ENCODE measurements at places on chromosomes 2 and 18.

DNA sequence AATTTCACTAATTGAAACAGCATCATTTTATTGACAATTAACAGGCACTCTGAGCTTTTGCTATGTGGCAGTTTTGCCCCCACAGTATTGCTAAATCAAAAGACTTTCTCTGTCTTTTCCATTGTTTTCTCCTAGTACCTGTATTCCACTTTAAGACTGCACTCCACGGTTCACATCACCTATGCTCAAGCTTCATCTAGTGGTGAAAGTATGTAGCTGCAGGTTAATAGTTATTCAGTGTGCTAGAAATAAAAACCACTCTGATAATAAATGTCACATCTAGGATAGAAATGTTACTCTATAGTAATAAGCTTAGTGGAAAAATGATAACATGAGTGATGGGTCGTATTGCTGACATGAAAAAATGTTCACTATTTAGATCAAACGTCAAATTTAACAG is 24.6 kb downstream of the ARL6IP6 start:
- DNase-seq: no peak
- H3K27me3 ChIP-seq: no peaks in the 10 kb centered on the region
- no peaks in the 10 kb centered on the region for H3K4me1 ChIP-seq
- peaks cover 5% of the 10 kb centered on the region for H3K36me3 ChIP-seq
- H3K4me3 ChIP-seq: no peak overlapping the region

- no peaks in the 10 kb centered on the region for H3K36me3 ChIP-seq
- DNase-seq: no peak
- H3K27me3 ChIP-seq: no peaks in the 10 kb centered on the region
- H3K27ac ChIP-seq: no peak overlapping the region
- H3K4me3 ChIP-seq: no peak overlapping the region
- H3K4me1 ChIP-seq: no peaks in the 10 kb centered on the region
Observed at GRCh38 chr2:215830304-215830703, 183.0 kb downstream of the MREG start.

- H3K27ac ChIP-seq: no peak overlapping the region
- no peak for DNase-seq
- H3K27me3 ChIP-seq: no peaks in the 10 kb centered on the region
- no peaks in the 10 kb centered on the region for H3K36me3 ChIP-seq
- H3K4me1 ChIP-seq: no peaks in the 10 kb centered on the region
Observed at GRCh38 chr2:20868377-20868776, 45.5 kb upstream of the LDAH start.

GRCh38 chr18:34808389-34808788 is 98.3 kb downstream of the DTNA start:
- no peaks in the 10 kb centered on the region for H3K36me3 ChIP-seq
- no peaks in the 10 kb centered on the region for H3K4me1 ChIP-seq
- H3K27ac ChIP-seq: no peak overlapping the region
- H3K4me3 ChIP-seq: no peak overlapping the region

DNA sequence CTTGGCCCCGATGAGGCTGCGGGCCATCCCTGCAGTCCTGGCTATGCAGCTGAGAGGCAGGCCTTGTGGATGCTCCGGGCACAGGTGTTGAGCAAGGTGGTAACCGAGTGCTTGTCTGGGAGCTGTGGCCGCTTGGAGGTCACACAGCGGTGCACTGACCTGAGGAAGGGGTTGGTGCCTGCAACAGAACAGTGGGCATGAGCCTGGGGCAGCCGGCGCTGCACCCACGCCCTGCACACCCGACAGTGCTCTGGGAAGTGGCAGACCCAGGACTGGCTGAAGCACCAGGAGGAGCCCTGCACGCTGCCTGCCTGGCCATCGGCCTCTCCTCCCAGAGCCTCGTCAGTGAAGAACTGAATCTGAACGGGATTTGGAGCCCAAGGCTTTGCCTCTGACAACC is 8.2 kb upstream of the POTEE start:
- no peaks in the 10 kb centered on the region for H3K36me3 ChIP-seq
- no peak overlapping the region for H3K27ac ChIP-seq
- no peaks in the 10 kb centered on the region for H3K4me1 ChIP-seq
- no peak overlapping the region for H3K4me3 ChIP-seq
- DNase-seq: no peak

- H3K27me3 ChIP-seq: no peaks in the 10 kb centered on the region
- no peaks in the 10 kb centered on the region for H3K36me3 ChIP-seq
- H3K4me3 ChIP-seq: no peak overlapping the region
- DNase-seq: no peak
Observed at GRCh38 chr2:167198009-167198408, 309.7 kb downstream of the XIRP2 start.

DNA sequence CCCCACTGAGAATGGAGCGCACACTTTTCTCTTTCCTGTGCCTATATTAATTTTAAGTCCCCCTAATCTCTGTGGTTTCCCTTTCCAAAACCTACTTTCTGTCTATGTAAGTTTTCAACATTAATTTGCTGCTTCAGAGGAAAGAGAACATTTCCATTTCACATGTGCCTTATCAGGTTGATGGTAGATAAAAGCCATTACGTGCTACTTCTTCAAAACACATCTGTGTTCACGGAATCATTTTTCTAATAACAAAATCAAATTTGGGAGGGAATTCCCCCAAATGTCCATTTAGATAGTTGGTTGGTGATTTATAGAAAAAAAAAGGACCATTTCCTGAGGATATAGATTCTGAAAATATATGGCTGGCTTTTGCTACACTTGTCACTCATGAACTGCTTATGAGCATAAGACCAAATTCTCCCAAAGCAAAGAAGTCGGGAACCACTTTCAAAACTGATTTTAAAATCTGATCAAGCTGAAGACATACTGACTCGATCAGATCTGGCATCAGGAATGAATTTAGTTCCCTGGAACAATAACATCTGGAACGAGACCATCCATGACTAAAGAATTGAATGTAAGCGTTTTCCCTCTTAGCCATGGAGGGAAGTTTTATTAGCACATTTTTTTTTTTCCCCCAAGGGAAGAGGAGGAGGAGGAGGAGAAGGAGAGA is 8.2 kb downstream of the PTGR3 start:
- H3K4me1 ChIP-seq: peaks cover 2% of the 10 kb centered on the region
- H3K27me3 ChIP-seq: peaks cover 27% of the 10 kb centered on the region
- H3K4me3 ChIP-seq: no peak overlapping the region
- H3K27ac ChIP-seq: no peak overlapping the region
- DNase-seq: no peak
- H3K36me3 ChIP-seq: no peaks in the 10 kb centered on the region

- H3K27me3 ChIP-seq: no peaks in the 10 kb centered on the region
- no peaks in the 10 kb centered on the region for H3K36me3 ChIP-seq
- no peak overlapping the region for H3K4me3 ChIP-seq
- H3K27ac ChIP-seq: no peak overlapping the region
Observed at GRCh38 chr2:69692424-69692823, 48.9 kb upstream of the AAK1 start.

DNA sequence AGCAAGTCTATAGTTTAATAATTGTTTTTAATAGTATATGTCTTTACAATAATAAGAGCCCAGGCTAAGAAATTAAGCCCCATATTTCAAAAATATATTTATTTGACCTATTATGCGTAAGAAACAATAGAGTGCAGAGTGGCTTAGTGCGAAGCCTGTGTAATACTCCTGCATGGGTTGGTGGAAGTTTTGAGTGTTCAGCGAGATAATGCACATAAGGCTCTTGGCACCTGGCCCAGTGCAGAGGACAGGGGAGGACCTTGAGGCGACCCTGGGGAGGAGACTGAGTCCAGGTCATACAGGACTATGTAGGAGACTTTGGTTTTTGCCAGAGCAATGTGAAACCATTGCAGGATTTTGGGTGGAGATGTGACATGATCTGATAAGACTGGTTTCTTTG is 132.4 kb upstream of the ST6GAL2 start:
- H3K4me1 ChIP-seq: no peaks in the 10 kb centered on the region
- no peak overlapping the region for H3K4me3 ChIP-seq
- H3K27me3 ChIP-seq: no peaks in the 10 kb centered on the region
- H3K27ac ChIP-seq: no peak overlapping the region
- H3K36me3 ChIP-seq: no peaks in the 10 kb centered on the region

- no peak for DNase-seq
- H3K4me3 ChIP-seq: no peak overlapping the region
- H3K36me3 ChIP-seq: no peaks in the 10 kb centered on the region
- H3K27me3 ChIP-seq: no peaks in the 10 kb centered on the region
Observed at GRCh38 chr18:41540237-41540871, 414.7 kb upstream of the PIK3C3 start.

DNA sequence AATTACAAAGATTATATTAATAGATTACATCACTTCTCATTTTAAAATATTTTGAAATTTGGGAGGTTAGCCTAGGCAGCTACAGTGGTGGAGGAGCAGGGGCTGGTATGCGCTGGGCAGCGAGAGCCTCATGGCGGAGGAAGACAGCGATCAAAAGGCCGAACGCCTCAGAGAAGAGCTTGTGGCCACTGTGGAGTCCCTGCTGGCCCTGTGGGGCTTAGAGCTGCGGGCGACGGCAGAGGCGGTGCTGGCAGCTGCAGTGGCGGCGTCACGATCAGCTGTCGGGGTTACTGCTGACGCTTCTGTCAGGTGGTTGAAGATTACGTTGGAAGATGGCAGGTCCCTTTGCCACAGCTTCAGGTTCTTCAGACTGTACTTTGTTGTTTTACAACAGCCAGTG is 87.4 kb downstream of the ROCK2 start:
- no peaks in the 10 kb centered on the region for H3K36me3 ChIP-seq
- H3K27ac ChIP-seq: no peak overlapping the region
- no peak for DNase-seq
- no peak overlapping the region for H3K4me3 ChIP-seq
- no peaks in the 10 kb centered on the region for H3K27me3 ChIP-seq

DNA sequence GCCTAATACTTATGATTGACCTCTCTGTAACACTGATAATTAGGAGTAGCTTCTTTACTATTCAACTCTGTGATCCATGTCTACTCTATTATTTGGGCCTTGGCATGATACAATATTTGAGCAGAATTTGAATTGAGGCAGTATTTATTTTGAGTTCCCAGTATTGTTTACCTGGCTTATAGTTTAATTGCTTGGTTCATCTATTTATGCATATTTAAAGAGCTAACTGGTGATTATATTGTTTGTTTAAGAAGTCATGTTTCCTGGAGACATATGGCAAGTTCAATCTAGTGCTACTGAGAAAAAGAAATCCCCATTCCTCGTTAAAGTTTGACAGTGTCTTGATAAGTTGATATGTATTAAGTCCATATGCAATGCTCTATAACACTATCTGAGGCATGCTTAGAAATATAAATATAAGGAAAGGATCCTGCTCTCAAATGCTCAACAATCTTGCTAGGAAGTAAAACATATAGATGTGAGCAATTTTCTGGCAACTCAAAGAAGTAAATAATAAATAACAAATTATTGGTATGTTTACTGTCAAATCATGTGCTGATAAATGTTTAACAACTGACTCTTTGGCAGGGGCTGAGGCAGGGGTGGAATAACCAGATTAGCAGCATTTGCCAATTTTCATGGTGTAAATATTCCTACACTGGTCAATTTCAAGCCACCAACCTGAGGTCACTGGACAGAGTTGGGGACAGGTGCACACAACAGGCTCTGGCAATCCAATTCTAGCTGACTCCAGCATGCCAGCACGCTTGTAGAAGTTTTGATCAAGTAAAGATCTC is 430.2 kb upstream of the PIK3C3 start:
- H3K27ac ChIP-seq: no peak overlapping the region
- H3K4me1 ChIP-seq: no peaks in the 10 kb centered on the region
- no peaks in the 10 kb centered on the region for H3K36me3 ChIP-seq
- no peak overlapping the region for H3K4me3 ChIP-seq

DNA sequence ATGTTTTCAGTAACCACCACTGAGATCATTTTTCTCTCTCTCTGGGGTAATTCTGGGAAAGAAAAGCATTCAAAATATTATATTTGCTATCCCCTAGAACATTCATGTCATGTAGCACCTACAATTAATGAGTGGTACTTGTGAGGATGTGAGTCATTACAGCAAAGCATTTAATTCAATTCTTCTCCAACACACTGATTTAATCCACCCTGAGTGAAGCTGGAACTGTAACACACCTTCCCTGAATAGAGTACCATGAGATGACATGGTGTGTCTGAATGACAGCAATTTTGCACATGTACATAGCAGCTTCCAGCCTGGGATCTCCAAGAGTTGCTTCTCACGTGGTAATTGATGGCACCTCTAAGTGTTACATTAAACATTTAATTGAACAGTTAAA is 207.1 kb upstream of the SLC14A2 start:
- H3K27me3 ChIP-seq: no peaks in the 10 kb centered on the region
- no peaks in the 10 kb centered on the region for H3K36me3 ChIP-seq
- H3K4me3 ChIP-seq: no peak overlapping the region
- H3K4me1 ChIP-seq: no peaks in the 10 kb centered on the region
- DNase-seq: no peak

DNA sequence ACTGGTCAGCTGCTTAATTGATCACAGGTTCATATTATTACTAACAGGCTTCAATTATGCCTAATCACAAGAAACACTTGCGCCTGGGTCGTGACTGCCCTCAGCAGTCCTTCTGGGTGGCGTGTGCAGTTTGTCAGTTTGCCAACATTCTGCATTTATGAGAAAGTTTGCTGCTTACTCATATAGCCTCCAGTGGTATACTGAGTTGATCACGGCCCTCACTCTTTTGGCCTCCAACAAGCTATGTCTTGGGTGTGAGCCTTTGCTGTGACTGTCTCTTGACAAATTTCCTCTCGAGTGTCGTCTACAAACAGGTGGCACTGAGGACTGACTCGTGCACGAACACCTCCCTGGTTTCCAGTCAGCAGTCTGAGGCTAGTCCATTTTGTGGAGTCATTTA is 27.3 kb downstream of the DCDC2C start:
- no peaks in the 10 kb centered on the region for H3K36me3 ChIP-seq
- H3K27ac ChIP-seq: no peak overlapping the region
- H3K27me3 ChIP-seq: no peaks in the 10 kb centered on the region
- no peak overlapping the region for H3K4me3 ChIP-seq
- H3K4me1 ChIP-seq: peaks cover 2% of the 10 kb centered on the region

- H3K27ac ChIP-seq: no peak overlapping the region
- H3K27me3 ChIP-seq: no peaks in the 10 kb centered on the region
- H3K4me3 ChIP-seq: no peak overlapping the region
Observed at GRCh38 chr2:119550346-119550745, 6.1 kb downstream of the CFAP221 start.

DNA sequence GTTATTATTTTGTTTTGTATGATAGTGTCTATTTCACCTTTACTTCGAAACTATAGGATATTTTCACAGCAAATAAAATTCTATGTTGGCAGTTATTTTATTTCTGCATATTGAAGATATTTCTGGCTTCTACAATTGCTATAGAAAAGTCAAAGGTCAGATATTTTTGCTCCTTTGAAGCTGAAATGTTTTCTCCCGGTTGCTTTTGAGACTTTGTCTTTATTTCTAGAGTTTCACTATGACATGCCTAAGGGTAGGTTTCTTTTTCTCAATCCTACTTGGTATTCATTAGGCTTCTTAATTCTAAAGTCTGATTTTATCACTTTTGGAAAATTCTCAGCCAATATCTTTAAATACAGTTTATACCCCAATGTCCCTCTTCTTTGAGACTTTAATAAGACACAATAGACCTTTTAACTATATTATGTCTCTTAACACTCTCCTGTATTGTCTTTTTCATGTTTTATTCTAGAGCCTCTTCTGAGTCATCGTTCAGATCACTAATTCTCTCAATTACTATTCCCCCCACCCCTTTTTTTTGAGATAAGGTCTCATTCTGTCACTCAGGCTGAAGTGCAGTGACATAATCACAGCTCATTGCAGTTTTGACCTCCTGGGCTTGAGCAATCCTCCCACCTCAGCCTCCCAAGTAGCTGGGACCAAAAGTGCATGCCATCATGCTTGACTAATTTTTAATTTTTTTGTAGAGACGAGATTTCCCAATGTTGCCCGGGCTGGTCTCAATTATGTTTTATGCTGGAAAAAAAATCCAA is 50.5 kb downstream of the USP37 start:
- no peak overlapping the region for H3K27ac ChIP-seq
- H3K4me3 ChIP-seq: no peak overlapping the region
- H3K4me1 ChIP-seq: no peaks in the 10 kb centered on the region
- H3K36me3 ChIP-seq: no peaks in the 10 kb centered on the region

Data from iPS DF 6.9 (cell line).